ENCODE measurements at places on chromosomes 2 and 18. TPM values are rescaled to one million over a fixed set of nuclear protein-coding genes. Genes with fewer than 3 reads are reported as not detected.

The SH2D6 gene
- 0.24 TPM for total RNA-seq

The NEB gene
- total RNA-seq: 1.1 TPM

The DES gene
- not detected for total RNA-seq

The BCL2 gene
- 4.1 TPM for total RNA-seq

The GPR39 gene
- 4.0 TPM for total RNA-seq

The POTEC gene
- total RNA-seq: 0.88 TPM

The SPRED2 gene
- total RNA-seq: 17.8 TPM

The ARID5A gene
- 8.4 TPM for total RNA-seq

The CDH7 gene
- total RNA-seq: 0.08 TPM

The CHST9 gene
- total RNA-seq: 0.05 TPM

The IL1RN gene
- not detected for total RNA-seq

The FAM110C gene
- total RNA-seq: 0.30 TPM

The RNF152 gene
- 1.2 TPM for total RNA-seq
